GM23248 (cell line): ENCODE measurements at places on chromosomes 16 and 17. TPM values are rescaled to one million over a fixed set of nuclear protein-coding genes. Genes with fewer than 3 reads are reported as not detected.

- DNase-seq = peak; percentile 39
Measured at GRCh38 chr16:28531777-28532744, 6.7 kb downstream of the NUPR1 start.

GRCh38 chr16:85370881-85371651 lies 242.1 kb upstream of the GSE1 start:
- DNase-seq = peak; percentile 87

DNA sequence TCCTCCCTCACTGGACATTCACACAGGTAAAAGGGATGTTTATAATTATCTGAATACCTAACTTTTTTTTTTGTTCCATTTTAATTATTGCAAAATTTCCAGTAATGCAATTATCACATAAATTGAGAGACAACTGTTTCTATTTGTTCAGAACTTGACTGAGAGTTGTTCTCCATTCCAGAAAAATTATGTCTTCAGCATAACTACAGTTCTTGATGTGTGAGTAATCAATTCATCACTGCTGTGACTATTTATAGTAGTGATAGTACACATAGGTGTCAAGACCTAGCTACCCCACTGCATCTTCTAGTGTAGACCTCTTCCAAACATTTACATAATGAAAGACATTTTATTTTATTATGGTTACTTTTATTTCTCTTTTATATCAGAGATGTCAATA lies 5.8 kb upstream of the TNRC6A start:
- DNase-seq = peak; percentile 56

- no peak for DNase-seq
Measured at GRCh38 chr16:53784291-53784690, 80.3 kb downstream of the FTO start.

- no peak for DNase-seq
Measured at GRCh38 chr17:54882950-54883349, 17.7 kb upstream of the TOM1L1 start.

DNA sequence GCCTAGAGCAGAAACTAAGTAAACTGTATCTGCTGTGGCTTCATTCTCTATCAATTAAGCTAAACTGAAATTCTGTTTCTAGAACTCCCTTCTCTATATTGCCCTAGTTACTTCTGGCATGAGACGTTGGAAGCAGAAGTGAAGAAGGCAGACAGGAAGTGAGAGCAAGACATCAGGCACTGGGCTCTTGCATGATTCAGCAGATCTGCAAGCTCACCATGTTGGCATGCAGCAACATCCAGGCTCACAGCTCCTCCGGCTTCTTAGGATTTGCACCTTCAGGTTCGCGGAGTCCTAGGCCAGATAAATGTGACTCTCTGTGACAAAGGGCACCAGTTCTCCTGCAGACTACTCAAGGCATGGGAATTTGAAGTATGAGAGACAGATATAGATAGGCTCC lies 148.3 kb downstream of the CDH8 start:
- peak; percentile 63 for DNase-seq

DNA sequence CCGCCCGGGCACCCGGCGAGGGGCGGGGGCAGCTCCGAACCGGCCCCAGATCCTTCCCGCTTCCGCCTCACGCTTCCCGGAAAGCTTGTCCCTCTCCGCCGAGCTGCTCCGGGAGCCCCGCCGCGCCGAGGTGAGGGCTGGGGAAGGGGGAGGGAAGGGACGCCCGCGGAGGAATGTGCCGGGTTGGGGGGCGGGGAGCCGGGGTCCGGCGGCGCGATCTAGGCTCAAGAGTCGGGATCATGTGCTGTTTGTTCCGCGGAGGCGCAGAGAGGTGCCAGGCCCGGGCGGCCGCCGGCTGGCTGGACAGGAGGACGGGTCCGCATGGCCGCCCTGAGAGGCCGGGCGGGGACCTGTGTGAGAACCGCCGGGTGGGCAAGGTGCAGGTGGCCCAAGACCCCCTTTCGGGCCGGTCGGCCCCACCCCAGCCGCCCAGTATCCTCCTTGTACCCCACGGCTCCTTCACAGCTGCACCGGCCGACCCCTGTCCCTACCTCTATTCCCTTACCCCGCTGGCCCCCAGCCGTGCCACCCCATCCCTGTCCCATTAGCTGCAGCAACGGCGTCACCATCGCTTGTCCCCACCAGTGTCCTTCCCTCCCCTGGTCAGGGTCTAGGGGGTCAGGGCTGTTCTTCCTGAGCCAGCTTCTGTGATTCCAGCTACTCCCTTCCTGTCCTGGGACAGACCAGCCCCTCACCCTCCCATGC lies 429 bp downstream of the KIF1C start:
- DNase-seq = no peak

GRCh38 chr16:79253100-79253631 lies 347.4 kb downstream of the MAF start:
- no peak for DNase-seq

DNA sequence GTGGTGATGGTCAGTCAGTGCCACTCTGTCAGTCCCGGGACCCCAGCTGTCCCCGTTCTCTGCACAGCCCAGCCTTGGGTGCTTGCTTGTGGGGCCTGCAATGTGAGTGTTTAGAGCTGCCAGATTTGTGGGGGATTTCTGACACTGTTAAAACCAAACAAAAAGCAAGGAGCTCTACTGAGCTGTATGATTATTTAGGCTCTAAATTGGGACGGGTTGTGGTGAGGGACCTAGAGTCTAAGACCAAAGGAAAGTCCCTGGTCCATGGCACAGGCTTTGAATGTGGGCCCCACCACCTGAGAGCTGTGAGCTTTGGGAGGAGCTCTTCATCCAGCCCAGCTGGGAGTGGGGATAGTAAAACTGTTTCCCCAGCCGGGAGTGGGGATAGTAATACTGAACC lies 63.3 kb downstream of the KSR1 start:
- DNase-seq = no peak

DNA sequence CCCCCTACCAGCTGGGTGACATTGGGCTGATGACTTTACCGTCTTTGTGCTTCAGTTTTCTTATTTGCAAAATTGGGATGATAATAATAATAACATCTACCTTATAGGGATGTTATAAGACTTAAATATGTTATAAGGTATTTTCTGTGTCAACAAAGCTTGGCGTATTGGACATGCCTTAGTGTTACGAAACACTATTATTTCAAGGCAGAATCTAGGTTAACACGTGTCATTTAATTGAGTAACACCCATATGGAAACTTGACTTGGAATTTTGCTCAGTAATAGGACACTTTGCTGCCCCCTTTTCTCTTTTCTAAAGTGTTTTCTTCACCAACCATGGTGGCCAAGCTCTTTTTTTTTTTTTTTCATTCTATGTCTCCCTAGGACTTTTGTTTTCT lies 294.2 kb upstream of the SALL1 start:
- no peak for DNase-seq

DNA sequence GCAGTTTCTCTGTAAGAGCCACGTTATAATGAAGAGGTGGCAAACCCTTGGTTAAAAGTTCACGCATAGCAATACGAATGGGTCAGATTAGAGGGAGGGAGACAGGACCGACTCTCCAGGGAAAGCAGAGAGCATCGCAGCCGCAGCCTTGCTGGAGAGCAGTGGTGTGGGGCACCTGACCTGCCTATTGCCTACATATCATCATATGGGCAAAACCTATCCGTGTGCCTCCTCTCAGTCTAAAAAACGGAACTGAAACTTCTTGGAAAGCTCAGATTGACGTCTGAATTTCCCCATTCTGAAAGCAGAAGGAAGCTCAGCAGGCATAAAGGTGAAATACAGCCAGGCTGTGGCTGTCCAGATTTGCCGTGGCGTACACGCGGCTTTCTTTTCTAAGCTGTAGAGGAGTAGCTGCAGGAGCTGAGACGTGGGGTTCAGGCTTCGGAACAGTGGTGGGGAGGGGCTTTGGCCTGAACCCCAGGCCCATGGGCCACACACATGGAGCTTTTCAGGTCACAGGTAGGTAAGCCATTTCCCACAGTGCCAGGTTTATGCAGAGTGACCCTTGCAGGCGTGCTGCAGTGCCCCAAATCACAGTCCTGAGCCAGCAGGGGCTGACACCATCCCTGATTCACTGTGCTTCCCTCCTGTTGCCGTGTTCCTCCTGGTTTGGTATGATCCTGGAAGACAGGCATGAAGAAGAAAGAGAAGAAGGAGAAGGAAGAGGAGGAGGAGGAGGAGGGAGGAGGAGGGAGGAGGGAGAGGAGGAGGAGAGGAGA lies 41.6 kb upstream of the TNRC6C start:
- DNase-seq = no peak

DNA sequence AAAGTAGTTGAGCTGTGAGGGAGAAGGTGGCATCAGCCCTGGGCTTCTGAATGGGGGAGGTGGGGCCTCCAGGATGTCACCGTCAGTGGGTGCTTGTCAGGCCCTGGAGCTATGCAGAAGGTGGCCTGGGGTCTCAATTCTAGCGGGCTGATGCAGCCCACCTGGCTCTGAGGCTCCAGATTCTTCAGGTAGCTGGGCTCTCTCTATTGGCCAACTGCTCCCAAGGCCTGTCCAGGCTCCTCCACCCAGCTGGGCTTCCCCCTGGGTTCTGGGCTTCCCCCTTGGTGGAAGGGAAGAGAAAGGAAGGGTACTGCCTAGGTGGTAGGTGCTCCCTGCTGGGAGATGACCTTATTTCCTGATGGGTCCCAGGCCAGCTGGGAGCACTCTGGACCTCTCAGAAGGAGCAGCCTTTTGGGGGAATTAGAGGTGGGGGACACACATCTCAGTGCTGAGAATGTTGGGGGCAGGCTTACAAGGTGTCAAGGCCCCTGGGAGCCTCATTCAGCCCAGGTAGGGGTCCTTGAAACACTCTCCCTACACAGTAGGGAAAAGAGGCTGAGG lies 1728.3 kb downstream of the TP53TG3F start:
- no peak for DNase-seq

- no peak for DNase-seq
Measured at GRCh38 chr17:19725486-19725885, 9.1 kb upstream of the SLC47A2 start.

DNA sequence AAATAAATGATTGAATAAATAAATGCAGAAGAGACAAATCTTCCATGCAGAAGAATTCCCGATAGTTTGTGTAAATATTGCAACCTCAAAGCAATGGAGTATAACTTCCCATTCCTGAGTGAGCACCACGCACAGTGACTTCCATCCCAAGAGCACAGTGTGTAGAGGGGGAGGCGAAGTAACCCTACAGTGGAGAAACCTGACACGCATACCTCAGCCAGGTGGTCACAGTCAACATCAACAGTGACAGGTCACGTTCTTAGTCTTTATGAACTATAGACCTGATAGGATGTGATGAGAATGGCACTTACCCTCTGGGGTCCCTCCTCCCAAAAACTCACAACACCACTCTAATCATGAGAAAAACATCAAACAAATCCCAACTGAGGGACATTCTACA lies 111.6 kb downstream of the DYNLRB2 start:
- DNase-seq = no peak

GRCh38 chr16:84091460-84091859 lies 25.3 kb downstream of the MBTPS1 start:
- DNase-seq = no peak

GRCh38 chr17:11908711-11909146 lies 88.5 kb downstream of the ZNF18 start:
- no peak for DNase-seq

The TXNDC11 gene
- 24.5 and 28.6 TPM in 2 replicates for total RNA-seq

The RFWD3 gene
- total RNA-seq = 18.5 and 28.2 TPM in 2 replicates

The CACNA1H gene
- total RNA-seq = 0.11 TPM in 1 of 2 replicates, not detected in the other

The NUPR1 gene
- total RNA-seq = 22.3 and 54.8 TPM in 2 replicates

The HOXB13 gene
- total RNA-seq = not detected in 2 replicates
